Smooth muscle cell of the brain vasculature (primary cell): ENCODE measurements at places on chromosomes 3 and 15.

DNA sequence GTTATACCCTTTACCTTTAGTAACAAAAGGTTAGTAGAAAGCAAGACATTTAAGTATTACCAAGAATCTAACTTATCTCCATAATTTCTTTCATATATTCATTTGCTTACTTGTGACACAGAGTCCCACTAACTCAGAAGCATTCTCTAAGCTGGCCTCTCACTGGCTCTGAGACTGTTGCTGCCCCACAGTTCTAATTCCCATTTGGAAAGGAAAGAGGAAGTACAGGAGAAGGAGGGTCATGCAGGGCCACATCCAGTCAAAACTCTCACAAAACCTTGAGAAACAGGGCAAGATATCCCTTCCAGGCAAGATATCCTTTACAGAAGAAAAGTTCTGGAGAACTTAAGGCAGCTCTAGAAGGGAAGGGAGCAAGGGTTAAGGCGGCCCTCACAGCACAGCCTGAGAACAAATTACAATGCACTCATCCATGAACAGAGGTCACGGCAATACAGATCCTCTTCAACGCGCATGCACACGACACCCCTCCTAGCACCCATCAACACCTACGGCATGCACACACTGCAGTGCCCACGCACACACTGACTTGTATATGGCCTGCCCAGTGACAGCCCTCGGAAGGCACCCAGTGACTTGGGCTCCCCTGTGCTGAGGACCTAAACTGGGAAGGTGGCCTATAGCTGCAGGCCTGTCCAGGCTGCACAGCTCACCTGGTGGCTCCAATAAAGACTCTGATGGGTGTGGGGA lies 13.0 kb upstream of the MYO5C start:
- DNase-seq = no peak

- no peak for DNase-seq
These were observed 656.3 kb upstream of the TGFBR2 start for GRCh38 chr3:29949940-29950616.

DNA sequence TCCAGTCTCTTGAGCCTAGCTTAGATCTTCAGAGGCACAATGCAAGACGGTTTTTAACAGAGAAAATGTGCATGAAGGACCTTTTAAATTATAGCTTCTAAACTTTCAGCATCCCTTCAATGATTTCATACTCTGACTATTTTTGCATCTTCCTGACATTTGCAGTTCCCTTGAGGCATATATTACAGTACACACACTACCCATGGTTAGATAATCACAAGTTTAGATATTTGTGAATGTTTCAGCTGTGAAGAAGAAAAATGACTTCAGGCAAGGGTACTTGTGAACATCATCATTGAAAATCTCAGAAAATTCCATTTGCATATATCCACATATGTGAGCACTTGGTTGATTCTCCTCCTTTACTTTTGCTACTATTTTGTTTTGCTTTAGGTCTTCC lies 341.5 kb downstream of the ROBO2 start:
- no peak for DNase-seq

GRCh38 chr3:72376956-72377710 lies 471.1 kb downstream of the SHQ1 start:
- DNase-seq = no peak

DNA sequence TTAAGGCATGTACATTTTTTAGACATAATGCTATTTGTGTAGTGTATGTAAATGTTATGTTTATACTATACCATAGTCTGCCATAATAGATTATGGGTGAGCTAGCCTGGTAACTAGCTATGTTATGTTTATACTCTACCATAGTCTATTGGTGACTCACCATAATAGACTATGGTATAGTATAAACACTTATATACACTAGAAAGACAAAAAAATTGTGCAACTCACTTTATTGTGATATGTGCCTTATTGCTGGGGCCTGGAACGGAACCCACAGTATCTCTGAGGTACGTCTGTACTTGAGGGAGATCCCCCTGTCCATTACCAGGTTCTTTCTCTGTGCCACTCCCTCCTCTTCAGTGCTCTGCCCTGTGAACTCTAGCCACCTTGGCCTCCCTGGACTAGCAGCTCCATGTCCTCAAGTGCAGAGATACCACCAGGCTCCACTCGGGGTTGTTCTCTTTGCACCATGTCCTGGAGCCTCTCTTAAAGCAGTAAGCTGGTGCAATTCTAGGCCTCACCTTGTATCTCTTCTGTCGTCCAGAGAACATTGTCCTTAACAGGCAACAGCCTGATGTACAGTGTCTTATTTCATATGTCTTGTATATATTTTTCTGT lies 60.8 kb upstream of the PXYLP1 start:
- no peak for DNase-seq

GRCh38 chr15:27743638-27744037 lies 355.5 kb downstream of the OCA2 start:
- no peak for DNase-seq
